ENCODE measurements at places on chromosomes 13 and 19.

GRCh38 chr19:33301900-33302174 is 497 bp downstream of the CEBPA start:
- DNase-seq: no peak

GRCh38 chr19:48480183-48480557 is 11.0 kb downstream of the CYTH2 start:
- DNase-seq: no peak

- no peak for DNase-seq
Measured at GRCh38 chr19:33197591-33198000, 3.5 kb downstream of the LRP3 start.

DNA sequence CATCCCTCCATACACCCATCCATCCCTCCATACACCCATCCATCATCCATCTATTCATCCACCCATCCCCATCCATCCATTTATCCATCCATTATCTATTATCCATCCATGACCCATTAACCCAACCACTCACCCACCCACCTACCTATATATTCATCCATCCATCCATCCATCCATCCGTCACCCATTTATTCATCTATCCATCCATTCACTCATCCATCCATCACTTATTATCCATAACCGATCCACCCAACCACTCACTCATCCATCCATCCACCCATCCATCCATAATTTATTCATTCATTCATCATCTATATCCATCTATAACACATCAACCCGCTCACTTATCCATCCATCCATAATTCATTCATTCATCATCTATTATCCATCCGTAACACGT is 28.7 kb upstream of the PTPRS start:
- DNase-seq: no peak

GRCh38 chr13:112880221-112880641 is 88.8 kb upstream of the MCF2L start:
- DNase-seq: no peak

- no peak for DNase-seq
Measured at GRCh38 chr13:90968166-90968904, 379.2 kb upstream of the MIR17HG start.

DNA sequence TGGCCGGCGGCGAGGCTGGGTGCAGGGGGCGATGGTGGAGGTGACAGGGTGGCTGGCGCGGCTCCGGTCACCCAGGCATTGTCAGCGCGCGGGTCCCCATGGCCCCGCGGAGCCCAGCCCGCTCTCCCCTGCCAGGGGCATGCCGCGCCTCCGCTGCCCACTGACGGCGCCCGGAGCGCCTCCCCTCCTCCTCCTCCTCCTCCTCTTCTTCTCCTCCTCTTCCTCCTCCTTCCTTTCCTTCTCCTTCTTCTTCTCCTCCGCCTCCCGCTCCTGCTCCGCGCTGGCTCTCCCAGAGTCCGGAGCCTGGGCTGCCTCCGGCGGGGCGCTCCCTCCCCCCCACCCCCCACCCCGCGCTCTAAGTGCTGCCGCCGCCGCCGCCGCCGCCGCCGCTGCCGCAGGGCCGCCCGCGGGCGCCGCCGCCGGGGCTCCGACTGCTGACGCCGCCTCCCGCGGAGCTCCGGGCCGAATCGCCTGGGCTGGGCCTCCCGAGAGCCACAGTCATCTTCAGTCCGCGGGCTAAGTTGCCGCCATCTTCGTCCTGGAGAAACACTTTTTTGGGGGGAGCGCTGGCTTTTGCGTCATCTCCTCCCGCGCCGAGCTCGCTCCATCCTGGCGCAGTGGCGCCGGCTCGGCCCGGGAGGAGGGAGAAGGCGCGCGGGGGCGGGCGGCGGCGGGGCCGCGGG is 348.3 kb downstream of the LIG4 start:
- no peak for DNase-seq

All from stimulated activated CD8-positive, alpha-beta memory T cell treated with anti-CD3 and anti-CD28 coated beads, Interleukin-15, amount 100 ng/mL, for 48 hours (primary cell).